Left renal cortex interstitium (tissue), 4 donors: ENCODE measurements at places on chromosomes 13 and 19. TPM values are rescaled to one million over a fixed set of nuclear protein-coding genes. Genes with fewer than 3 reads are reported as not detected.

The KLF1 gene
- polyA plus RNA-seq: 0.43 TPM

The PCDH17 gene
- 14.3 TPM for polyA plus RNA-seq

DNA sequence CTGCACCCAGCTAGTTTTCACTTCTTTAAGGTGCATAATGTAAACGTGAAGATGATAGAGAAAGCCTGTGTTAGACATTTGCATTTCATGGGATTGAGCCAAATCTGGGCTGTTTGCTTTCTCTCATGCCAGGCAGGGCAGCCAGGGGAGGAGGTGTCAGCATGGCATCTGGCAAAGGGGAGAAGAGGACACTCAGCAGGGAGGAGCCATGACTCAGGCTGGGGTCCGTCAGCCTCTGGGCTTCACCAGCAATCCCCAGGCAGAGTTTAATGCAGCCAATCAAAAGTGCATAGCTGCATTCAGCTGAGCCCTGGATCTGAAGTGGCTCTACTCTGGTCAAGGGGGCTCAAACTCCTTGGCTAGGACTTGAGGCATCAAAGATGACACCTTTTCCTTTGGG, 23.5 kb downstream of the EBPL start:
- no peak for DNase-seq

GRCh38 chr13:36531746-36532486, 99.6 kb downstream of the CCNA1 start:
- no peak for DNase-seq

- no peak for DNase-seq
Measured at GRCh38 chr13:23320926-23321534, 112.5 kb downstream of the SACS start.

DNA sequence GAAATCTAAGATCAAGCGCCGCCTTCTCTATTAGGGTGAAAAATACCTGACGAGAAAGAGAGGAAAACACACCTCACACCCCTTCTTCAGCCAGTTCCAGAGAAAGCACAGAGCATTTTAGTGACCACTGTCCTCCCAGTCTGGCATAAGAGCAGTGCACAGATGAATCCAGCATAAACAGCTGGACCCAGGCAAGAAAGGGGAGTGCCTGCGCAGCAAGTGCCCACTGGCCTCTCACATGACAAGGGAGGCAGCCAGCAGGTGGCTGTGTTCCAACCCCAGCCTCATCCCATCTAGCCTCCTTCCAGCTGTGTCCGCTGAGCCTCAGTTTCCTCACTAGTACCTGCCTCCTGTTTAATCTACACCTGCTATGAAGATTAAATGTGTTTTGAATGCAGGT, 8.0 kb downstream of the MED26 start:
- no peak for DNase-seq

DNA sequence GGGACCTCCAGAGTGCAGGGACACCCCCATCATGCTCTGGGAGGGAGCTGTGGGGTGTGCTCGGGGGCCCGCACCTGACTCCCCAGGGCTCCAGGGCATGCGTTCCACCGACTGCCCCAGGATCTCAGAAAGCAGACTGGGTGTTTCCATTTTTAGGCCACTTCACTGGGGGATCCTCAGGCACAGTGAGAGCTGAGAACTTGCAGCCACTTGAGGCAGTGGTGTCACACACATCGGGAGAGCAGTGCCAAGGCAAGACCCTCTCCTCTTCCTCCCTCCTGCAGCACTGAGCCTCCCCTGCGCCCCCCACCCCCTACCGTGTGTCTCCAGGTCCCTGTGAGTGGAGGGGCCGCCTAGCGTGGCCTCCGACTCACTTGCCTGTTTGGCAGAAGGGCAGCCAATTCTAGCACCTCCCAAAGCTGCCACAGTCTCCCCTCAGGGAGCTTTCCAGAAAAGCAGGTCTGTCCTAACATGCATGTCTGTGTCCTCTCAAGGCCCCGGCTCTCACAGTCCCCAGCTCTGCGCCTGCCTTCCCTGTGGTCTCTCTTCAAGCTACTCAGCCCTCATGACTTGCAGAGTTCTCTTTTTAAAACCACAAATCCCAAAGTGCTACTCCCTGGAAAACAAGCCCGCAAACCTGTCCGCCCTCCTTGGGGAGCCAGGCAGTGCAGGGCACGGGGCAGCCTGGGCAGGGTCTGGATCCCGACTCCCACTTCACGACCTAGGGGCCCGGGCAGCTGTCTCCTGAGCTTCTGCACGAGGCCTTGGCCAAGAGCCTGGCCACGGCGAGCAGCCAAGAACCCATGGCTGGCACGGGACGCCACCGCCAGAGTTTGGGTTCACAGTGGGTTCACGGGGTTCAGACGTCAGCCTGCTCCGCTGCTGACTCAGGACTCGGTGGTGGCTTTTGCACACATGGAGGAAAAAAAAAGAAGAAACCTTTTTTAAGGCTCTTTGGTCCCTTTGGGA, 94.1 kb downstream of the STK24 start:
- no peak for DNase-seq

DNA sequence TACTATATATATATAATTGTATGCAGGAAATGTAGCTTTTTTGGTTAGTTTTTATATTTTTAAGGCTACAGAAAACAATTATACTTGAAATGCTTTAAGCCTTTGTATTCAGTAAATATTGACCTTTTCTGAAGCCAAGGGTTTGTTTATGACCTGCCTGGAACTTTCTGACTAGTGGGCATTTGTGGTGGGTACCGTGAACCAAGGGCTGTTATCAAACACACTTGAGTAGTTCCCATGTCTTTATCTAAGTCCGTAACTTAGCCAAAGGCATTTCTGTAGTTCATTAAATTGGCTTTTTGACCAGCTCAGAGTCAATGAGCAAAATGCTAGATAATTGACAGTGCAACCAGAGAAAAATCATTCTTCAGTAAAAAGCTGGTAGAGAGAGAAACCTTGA, 1444.2 kb upstream of the SLC10A2 start:
- no peak for DNase-seq
